D721Med (cell line): ENCODE measurements at places on chromosomes 11 and 22.

DNA sequence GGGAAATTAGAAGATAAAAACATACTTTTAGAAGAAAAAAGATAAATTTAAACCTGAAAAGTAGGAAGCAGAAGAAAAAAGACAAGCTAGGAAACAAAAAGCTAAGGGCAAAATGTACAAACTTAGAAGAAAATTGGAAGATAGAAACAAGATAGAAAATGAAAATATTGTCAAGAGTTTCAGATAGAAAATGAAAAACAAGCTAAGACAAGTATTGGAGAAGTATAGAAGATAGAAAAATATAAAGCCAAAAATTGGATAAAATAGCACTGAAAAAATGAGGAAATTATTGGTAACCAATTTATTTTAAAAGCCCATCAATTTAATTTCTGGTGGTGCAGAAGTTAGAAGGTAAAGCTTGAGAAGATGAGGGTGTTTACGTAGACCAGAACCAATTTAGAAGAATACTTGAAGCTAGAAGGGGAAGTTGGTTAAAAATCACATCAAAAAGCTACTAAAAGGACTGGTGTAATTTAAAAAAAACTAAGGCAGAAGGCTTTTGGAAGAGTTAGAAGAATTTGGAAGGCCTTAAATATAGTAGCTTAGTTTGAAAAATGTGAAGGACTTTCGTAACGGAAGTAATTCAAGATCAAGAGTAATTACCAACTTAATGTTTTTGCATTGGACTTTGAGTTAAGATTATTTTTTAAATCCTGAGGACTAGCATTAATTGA is 1.0 kb downstream of the MALAT1 start:
- DNase-seq, result no peak

GRCh38 chr11:97815667-97816066 is 1205.1 kb upstream of the CNTN5 start:
- DNase-seq, result no peak

- DNase-seq, result no peak
Measured at GRCh38 chr11:118341815-118342489, 553 bp downstream of the CD3D start.

DNA sequence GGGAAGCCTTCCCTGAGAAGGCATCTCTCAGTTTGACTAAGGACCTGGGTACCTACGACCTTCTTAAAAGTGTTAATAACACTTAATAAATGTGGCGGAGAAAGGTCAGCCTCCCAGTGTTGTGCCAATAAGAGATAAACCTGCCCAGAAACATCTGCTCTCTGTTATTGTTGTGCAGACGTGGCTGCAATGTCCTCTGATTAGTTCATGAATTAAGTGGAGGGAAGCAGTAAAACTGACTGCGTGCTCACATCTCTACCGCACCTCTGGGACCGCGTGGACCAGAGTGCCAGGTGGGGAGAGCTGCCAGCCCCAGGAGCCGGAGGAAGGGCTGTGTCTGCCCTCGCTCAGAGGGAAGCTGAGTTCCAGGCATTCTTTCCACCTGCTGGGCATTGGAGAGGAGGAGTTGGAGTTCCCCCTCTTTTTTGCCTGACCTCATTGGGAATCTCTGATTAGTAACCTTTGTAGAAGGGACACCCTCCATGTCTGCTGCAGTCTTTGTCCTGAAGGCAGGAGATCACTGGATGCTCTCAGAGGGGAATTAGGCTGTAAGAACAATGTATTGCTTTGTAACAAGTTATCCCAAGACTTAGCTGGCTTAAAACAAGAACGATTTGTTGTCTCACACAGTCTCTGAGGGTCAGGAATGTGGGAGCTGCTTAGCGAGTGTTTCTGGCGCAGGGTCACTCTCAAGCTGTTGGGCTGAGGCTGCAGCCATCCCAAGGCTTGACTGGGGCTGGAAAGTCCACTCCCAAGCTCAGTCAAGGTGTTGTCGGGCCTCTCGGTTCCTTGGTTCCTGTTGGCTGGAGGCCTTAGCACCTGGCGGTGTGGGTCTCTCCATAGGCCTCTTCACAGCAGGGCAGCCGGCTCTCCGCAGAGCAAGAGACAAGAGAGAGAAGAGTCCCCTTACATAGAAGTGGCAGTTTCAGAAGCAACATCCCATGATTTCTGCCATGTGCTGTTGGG is 247.6 kb upstream of the TBCEL start:
- DNase-seq, result no peak
